Esophagus squamous epithelium (tissue), 5 donors: ENCODE measurements at places on chromosomes 2 and 18. TPM values are rescaled to one million over a fixed set of nuclear protein-coding genes. Genes with fewer than 3 reads are reported as not detected.

The DYSF gene
- 3.0 TPM for total RNA-seq

DNA sequence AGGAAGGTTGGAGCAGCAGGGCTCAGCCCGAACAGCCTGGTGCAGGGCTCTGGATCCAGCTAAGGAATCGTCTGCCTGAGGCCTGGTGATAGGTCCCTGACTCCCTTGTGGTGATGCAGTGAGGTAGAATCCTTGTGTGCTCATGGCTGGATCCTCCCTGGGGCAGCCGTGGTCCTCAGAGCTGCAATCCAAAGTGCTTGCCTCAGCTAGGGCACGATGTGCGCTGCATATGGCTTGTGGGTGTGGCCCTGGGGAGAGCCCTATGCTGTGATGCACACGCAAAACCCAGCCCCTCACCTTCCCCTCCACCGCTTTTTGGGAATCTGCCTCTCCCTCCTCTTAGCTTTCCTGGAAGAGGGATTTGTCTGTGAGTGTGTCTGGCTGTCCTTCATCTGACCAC lies 142.2 kb downstream of the DYSF start:
- DNase-seq: no peak

DNA sequence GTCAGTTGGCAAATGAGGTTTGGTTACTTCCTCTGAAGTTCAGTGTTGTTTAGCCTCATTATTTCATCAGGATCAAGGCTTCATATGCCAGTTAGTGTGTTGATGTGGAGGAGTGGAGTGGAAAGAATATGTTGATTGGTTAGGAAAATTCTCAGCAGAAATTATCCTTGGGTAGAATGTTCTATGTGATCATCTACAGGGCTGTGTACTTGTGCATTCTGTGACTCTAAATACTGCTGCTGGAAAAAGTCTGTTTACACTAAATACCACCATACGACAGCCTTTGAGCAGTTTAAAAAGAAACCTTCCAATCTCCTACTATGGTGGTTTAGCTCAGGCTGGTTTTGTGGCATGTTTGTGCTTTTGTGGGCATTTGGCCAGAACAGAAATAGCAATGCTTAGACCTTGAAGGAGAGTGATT lies 25.8 kb downstream of the CAB39 start:
- no peak for DNase-seq

The CIDEA gene
- not detected for total RNA-seq

The SERPINB4 gene
- 309 TPM for total RNA-seq

DNA sequence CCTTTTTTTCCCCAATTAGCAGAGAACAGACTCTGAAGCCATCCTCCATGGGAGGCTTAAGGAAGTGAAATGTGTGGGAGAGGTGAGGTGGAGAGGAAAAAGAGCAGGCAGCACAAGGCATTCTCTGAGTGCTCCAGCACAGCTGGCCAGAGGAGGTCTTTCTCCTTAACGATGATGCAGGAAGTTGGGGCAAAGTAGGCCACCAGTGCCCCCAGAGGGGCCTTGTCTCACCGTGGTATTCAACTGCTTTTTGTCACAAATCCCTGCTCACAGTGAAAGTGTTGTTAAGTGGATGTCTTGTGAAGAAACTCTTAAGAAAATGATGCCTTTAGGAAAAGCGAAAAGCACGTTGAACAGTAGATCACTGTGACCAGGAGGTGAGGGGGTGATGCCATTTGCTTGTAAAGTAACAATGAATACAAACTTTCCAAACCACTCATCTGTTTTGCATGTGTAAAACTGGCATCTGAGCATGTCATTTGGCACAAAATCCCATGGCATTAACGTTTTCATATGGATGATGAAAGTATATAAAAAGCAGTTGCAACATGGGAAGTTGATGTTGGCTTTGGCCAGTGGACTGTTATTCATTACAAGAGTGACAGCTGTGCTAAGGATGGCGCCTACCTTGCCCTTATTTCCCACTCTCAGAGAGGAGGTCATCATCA lies 49.2 kb upstream of the CDC42EP3 start:
- DNase-seq: no peak

GRCh38 chr18:54765636-54766375 lies 62.5 kb upstream of the RAB27B start:
- DNase-seq: no peak

GRCh38 chr2:199446996-199447576 lies 10.7 kb downstream of the SATB2 start:
- no peak for DNase-seq

DNA sequence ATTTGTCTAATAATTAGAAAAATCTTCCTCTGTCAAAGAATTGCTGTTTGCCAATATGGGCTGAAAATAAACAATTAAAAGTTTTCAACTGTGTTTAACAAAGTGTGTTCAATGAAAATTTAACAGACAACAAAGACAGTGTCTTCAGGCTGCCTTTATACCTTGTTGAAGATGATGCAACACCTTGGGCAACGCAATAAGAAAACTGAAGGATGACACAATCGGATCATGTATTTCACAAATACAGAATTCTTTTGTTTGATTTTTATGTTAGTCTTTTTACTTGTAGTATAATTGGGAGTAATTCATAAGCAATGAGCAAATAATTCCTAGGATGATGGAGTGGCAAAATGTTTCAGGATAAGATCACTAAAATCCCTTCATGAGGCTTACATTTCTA lies 27.8 kb downstream of the CHN1 start:
- no peak for DNase-seq

DNA sequence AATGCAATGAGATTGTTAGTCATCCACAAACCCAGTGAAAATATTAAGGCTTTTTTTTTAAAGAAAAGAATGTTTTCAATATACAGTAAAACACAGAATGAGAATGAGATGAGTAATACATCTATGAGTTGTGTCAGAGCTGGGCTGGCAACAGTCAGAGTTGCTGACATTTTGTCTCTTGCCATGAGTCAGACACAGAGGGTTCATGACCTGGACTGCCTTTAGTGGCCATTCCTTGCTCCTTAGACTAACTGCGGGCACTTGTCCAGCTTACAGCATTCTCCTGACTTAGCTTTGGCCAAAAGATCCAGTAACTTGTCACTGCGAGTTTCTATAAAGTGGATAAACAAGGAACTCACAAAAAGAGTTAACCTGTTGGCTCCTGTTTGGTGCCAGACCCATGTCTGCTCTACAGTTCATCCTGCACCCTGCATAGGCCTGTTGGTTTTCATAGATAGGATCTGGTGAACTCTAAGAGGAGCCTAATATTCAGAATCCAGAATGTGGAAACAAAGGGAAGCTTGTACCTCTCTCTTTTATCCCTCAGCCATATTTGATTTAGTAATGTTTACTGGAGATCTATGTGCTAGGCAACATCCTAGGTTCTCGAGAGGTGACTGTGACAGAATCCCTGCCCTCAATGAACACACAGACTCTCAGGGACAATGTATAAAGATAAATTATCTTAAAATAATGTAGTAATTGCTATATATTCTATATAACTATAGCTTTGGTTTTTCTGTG lies 391.5 kb upstream of the VWC2L start:
- DNase-seq: no peak

GRCh38 chr2:8122520-8122919 lies 559.3 kb upstream of the ID2 start:
- no peak for DNase-seq

The HOXD10 gene
- total RNA-seq: not detected

DNA sequence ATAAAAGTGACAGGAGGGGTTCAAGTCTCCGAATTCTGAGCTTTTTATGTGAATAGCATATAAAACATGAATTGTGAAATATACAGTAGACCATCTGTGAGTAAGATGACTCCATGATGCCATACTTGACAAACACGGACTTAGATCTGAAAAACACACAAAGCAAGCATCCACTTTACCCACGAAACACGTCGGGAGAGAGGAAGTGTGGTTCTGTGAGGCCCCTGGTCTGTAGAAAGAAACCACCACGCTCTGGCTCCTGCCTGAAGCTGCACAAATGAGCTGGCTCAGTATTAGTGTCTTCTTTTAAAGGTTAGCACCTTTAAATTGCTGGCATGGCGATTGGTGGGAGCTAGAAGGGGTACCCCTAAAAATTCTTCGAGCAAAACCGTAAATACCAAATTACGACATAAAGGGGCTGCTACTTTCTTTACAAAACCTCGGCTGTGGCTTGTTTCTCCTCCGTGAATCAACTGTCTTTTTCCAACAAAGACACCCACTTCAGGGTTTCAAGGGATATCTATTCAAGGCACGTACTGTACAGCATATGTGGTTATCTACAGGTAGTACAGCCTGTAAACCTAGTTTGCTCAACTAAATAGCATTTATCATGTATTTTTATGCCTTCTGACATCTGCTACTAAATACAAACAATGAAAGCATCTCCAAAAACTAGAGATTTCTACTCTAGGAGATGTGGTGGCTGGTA lies 70.9 kb downstream of the AFF3 start:
- no peak for DNase-seq

The FAM168B gene
- total RNA-seq: 79.2 TPM
